ENCODE measurements at places on chromosomes 1 and 21. TPM values are rescaled to one million over a fixed set of nuclear protein-coding genes. Genes with fewer than 3 reads are reported as not detected.

The UBE2U gene
- total RNA-seq: not detected

- H3K4me1 ChIP-seq: no peaks in the 10 kb centered on the region
- DNase-seq: no peak
- H3K36me3 ChIP-seq: no peaks in the 10 kb centered on the region
- H3K4me3 ChIP-seq: no peak overlapping the region
These were observed 2.0 kb downstream of the HUNK start for GRCh38 chr21:31874812-31875212.

- no peaks in the 10 kb centered on the region for H3K4me1 ChIP-seq
- H3K27ac ChIP-seq: no peak overlapping the region
- no peaks in the 10 kb centered on the region for H3K36me3 ChIP-seq
These were observed 37.6 kb upstream of the GORAB start for GRCh38 chr1:170494369-170494768.

GRCh38 chr1:119712342-119713038 is 756 bp downstream of the PHGDH start:
- H3K36me3 ChIP-seq: peaks cover 29% of the 10 kb centered on the region
- peak; percentile 83 for DNase-seq
- peak overlapping the region; percentile 93 for H3K4me3 ChIP-seq
- H3K4me1 ChIP-seq: peaks cover 34% of the 10 kb centered on the region
- peak overlapping the region; percentile 85 for H3K27ac ChIP-seq

The VASH2 gene
- 0.55 TPM for total RNA-seq

DNA sequence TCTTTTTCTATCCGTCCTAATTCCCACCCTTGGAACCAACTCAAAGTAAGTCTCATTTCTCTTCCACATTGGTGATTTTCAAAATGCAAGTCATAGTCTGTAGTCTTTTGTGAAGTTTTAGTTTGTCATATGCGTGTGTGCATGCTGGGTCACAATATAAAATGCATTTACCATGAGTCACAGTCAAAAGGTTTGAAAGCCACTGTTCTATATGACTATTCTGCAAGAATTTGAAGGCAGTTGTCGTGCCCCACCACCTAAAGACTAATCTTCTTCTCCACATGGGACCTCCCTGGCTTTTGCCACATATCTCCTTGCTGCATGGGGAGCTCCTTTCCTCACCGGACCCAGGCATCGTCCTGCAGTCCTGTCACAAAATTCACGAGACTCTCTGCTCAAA is 1.6 kb downstream of the STPG1 start:
- no peak for DNase-seq
- no peaks in the 10 kb centered on the region for H3K36me3 ChIP-seq
- no peaks in the 10 kb centered on the region for H3K27me3 ChIP-seq
- peaks cover 42% of the 10 kb centered on the region for H3K4me1 ChIP-seq
- no peak overlapping the region for H3K4me3 ChIP-seq
- H3K27ac ChIP-seq: peak overlapping the region; percentile 84

DNA sequence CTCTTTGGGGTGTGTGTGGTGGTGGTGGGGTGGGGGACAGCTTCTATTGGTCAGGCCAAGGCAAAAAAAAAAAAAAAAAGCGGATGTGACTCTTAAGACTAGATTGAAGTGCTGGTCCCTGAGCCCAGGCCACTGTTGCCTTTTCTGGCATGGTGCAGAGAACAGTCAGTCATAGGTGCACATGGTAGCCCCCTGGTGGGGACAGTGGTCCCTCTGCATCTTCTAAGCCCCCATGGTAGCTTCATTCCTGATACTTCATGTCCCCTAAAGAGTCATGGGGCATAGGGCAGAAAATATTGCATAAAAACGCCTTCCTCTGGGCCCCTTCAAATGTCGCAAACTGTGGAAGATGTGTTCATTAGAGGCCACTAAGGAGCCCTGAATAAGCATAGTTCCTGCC is 371.8 kb downstream of the NPHP4 start:
- no peaks in the 10 kb centered on the region for H3K36me3 ChIP-seq
- H3K4me3 ChIP-seq: no peak overlapping the region
- peaks cover 3% of the 10 kb centered on the region for H3K27me3 ChIP-seq
- no peak overlapping the region for H3K27ac ChIP-seq

- H3K36me3 ChIP-seq: no peaks in the 10 kb centered on the region
- no peaks in the 10 kb centered on the region for H3K4me1 ChIP-seq
- no peak for DNase-seq
- H3K4me3 ChIP-seq: no peak overlapping the region
- H3K27me3 ChIP-seq: no peaks in the 10 kb centered on the region
These were observed 21.7 kb downstream of the SDC3 start for GRCh38 chr1:30886710-30887428.

- peaks cover 10% of the 10 kb centered on the region for H3K4me1 ChIP-seq
- H3K27me3 ChIP-seq: no peaks in the 10 kb centered on the region
- DNase-seq: no peak
- H3K27ac ChIP-seq: no peak overlapping the region
- no peak overlapping the region for H3K4me3 ChIP-seq
- H3K36me3 ChIP-seq: no peaks in the 10 kb centered on the region
These were observed 22.7 kb upstream of the IFNAR1 start for GRCh38 chr21:33302055-33302454.

DNA sequence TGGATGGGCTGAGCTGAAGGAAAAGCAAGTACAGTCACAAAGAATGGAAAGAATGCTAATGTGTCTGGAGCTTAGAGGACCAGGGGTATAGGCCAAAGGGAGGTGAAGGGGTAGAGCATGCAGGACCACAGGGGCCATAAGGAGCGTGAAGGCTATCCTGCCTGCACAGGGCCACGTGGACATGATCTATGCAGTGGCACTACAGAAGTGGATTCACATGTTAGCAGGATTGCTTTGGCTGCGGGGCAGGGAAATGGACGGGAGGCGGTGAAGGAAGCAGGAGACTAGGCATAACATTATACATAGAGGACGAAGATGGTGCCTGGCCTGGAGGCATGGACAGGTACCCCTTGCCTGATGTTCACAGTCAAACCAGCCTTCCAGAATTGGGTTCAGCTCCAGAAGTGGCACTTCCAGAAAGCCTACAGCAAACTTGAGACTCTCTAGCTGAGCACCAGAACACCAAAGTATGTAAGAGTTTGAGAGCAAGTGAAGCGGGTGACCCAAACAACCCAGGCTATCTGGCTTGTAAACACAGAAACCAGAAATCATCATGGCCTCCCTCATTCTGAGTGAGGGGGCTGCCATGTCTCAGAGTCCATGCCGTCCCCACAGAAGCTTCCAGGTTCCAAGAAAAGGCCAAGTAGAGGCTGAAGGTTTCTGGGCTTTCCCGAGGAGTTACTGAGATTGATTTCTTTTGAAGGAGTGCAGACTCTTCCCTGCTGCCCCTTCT is 135.5 kb upstream of the JUN start:
- no peaks in the 10 kb centered on the region for H3K4me1 ChIP-seq
- DNase-seq: no peak
- H3K4me3 ChIP-seq: no peak overlapping the region
- no peaks in the 10 kb centered on the region for H3K36me3 ChIP-seq
- H3K27ac ChIP-seq: no peak overlapping the region

The OR6N1 gene
- not detected for total RNA-seq

The OR10K1 gene
- total RNA-seq: not detected

The MR1 gene
- 11.2 TPM for total RNA-seq

GRCh38 chr1:203995228-203995627 is 77.7 kb upstream of the SOX13 start:
- no peak for DNase-seq
- H3K27ac ChIP-seq: no peak overlapping the region
- H3K27me3 ChIP-seq: no peaks in the 10 kb centered on the region
- peaks cover 22% of the 10 kb centered on the region for H3K4me1 ChIP-seq
- no peaks in the 10 kb centered on the region for H3K36me3 ChIP-seq

Measured in PC-9 (cell line).